ENCODE measurements at places on chromosomes 2 and 18. TPM values are rescaled to one million over a fixed set of nuclear protein-coding genes. Genes with fewer than 3 reads are reported as not detected.

- DNase-seq: no peak
Measured at GRCh38 chr2:238900511-238900910, 52.6 kb downstream of the TWIST2 start.

DNA sequence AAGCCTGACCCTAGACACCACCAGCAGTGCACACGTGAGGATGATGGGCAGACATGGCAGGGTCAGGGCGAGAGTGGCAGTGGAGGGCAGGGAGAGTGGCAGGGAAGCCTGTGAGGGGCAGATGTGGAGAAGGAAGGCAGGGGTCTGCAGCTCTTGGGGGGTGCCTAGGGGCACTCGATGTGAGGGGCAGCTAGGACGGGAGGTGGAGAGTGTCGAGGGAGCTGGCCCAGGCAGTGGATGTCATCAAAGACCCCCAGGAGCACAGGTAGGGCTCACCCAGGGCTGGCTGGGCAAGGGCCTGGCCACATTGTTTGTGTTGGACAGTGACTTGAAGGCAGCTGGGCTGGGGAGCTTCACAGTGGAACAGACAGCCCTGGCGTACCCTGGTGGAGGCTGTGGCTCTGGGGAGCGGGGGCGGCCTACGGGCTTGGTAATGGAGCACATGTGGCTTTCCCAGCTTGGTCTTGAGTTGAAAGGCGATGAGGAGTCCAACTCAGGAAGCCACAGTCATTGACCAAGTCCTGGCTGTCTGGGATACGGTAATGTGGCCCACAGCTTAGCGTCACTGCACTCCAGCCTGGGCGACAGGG, 87.1 kb downstream of the RTP5 start:
- no peak for DNase-seq

Gene RETSAT
- 31.6 TPM for total RNA-seq

Gene NEB
- total RNA-seq: 0.68 TPM

All from kidney epithelial cell (primary cell).